T1000 (cell line): ENCODE measurements at places on chromosomes 13 and 19.

GRCh38 chr13:106083620-106084350 is 451.7 kb downstream of the EFNB2 start:
- DNase-seq, result no peak

GRCh38 chr19:33660410-33661124 is 38.8 kb downstream of the CHST8 start:
- no peak for DNase-seq

DNA sequence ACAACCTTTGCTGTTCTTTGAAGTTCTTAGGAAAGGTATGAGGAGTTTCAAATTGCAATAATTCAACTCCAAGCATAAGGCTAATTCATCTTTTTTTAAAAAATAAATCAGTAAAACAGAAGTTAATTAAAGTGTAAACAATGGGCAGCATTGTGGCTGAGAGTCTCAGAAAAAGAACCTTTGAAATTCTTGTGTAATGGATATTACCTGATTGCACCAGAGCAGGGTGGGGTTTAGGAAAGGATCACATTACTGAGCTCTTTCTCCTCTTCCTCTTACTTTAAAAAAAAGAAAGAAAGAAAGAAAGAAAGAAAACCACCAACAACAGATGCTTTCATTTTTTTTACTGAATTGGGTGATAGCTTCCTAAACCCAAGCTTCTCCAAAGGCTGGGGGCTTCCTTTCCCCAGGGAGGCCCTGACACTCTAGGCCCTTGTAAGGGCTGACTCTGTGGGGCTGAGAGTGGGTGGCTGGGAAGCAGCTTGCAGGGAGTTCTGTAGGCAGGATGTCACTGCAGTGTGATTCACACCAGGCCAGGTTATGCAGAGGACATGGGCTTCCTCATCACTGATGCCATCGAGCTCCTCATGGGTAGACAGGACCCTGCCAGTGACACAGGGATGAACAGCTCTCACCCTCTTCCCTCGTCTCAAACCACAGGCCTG is 564.5 kb downstream of the FGF9 start:
- DNase-seq, result no peak

DNA sequence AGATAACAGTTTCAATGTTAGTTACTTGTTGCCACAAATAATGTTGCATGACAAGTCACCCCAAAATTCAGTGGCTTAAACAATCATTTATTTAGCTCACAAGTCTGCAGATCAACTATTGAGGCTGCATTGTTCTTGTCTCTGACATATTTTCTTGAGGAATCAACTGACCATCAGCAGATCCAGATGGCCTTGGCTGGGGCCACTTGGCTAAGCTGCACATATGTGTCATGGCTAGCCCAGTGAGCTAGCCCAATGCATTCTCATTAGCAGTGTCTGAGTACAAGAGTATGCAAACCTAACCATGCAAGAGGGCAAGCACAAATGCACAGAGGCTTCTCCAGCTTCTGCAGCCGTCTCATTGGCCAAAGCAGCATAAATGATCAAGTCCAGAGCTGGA is 180.4 kb downstream of the DNAJC15 start:
- no peak for DNase-seq

DNA sequence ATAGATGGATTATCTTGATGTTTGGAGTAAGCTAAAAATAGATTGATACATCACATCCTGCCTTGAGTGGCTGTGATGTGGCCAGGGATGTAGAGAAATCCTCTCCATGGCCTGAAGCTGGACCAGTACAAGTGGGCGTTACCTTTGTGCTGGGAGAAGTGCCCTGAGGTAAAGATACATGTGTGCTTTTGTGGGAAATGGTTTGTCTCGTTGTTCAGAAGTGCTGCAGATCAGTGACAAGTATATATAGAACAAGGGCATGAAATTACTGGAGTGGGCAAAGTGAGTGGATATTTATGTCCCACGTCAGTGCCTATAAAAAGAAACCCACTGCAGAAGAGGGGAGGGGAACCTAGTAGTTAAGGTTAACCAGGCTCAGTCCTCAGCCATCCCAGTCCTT is 12.2 kb upstream of the ZNF304 start:
- no peak for DNase-seq

- no peak for DNase-seq
These were observed 25.7 kb downstream of the SHC2 start for GRCh38 chr19:435056-435706.

DNA sequence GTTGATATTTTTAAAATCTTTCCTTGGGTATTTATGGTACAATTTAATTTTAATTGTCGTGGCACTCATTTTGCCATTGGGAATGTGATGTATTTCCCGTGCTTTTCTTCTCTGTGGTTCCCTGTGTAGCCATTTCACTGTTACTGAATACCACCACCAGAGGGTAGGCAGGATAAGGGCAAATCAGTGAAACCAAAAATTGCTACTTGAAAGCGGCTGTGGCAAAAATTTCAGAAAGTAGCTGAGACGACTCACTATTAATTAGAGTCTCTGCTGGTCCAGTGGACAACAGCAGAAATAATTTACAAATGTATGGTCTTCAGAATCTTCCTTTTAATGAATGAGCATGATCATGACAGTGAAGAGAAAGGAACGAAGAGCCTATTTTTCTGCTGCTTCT is 34.4 kb upstream of the MIR17HG start:
- DNase-seq, result no peak

DNA sequence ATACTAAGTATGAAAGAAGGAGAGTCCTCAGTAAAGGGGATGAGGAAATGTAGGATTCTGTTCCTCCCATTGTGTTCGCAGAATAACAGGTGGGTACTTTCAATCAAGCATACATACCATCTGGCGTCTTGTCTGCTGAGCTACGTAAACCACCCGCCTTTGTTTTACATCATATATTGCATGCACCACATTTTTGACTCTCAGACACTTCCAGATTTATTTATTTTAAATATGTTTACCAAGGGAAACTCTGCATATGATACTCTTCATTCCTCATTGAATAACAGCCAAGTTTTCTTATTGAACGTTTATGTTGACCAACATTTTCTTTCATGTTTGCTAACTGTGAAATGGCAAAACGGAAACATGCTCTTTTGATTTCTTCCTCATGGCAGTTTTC is 174.1 kb downstream of the FGF14 start:
- DNase-seq, result no peak

GRCh38 chr13:77480066-77480465 is 55.4 kb upstream of the SCEL start:
- no peak for DNase-seq

DNA sequence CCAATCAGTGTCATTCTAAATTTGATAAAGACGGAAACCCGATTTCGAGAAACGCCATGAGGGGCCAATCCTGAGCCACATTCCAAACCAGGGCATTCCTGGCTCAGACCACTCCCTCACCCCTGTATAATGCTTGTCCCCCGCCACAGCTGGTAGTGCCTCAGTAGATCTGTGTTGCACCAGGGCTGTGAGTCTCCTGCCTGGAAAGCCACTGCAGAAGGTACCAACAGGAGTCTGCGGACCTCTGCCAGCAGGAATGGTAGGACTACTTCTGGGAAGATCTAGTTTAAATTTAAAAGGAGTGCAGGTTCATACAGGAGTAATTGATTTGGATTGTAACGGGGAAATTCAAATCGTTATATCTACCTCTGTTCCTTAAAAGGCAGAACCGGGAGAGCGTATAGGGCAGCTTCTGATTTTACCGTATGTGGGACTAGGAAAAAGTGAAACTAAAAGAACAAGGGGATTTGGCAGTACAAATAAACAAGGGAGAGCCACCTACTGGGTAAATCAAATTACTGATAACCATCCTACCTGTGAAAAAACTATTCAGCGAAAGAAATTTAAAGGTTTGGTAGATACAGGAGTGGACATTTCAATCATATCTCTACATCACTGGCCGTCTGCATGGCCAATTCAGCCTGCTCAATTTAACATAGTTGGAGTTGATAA is 20.8 kb upstream of the ZNF266 start:
- DNase-seq, result no peak

DNA sequence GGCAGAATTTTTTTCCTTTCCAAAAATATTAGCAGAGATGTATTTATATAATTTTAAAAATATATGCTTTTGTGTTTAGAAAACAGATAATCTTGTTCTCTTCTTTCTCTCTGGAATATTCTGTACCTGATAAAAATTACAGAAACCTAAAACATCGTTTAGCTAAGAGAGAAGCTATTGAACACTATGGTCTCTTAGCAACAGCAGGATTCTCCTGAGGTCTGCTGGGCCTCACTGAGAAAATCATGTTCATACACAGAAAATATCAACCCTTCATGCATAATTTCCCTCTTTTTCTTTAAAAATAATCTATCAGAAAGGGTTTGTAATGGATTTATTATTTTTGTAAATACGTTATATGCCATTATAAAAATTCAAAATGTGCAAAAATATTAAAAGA is 242.2 kb downstream of the DCLK1 start:
- no peak for DNase-seq
